ENCODE measurements at places on chromosomes 11 and 22. TPM values are rescaled to one million over a fixed set of nuclear protein-coding genes. Genes with fewer than 3 reads are reported as not detected.

The TMEM121B gene
- total RNA-seq = 1.5 TPM

The BRSK2 gene
- total RNA-seq = not detected

The C11orf21 gene
- total RNA-seq = 0.34 TPM

The SUSD2 gene
- 8.8 TPM for total RNA-seq

The C2CD2L gene
- total RNA-seq = 12.1 TPM

The CRYBB3 gene
- not detected for total RNA-seq

The TUG1 gene
- total RNA-seq = 62.1 TPM

The CARD16 gene
- 12.2 TPM for total RNA-seq

The BID gene
- total RNA-seq = 24.2 TPM

The CALCB gene
- not detected for total RNA-seq

The APOL5 gene
- total RNA-seq = not detected

The SHANK2 gene
- 4.7 TPM for total RNA-seq

The KRTAP5-1 gene
- total RNA-seq = not detected

The RTN4R gene
- total RNA-seq = 18.8 TPM

The GAL3ST1 gene
- not detected for total RNA-seq

The NPTXR gene
- 6.9 TPM for total RNA-seq

The MS4A12 gene
- not detected for total RNA-seq

The OR56B1 gene
- not detected for total RNA-seq

The TMEM218 gene
- total RNA-seq = 19.7 TPM

The APOA5 gene
- total RNA-seq = 0.11 TPM

The NPAS4 gene
- total RNA-seq = not detected

The SCGB1D2 gene
- not detected for total RNA-seq

The SCGB1A1 gene
- total RNA-seq = not detected

The UBQLNL gene
- 1.1 TPM for total RNA-seq

The LARGE1 gene
- 40.3 TPM for total RNA-seq

The CDK2AP2 gene
- total RNA-seq = 91.8 TPM

The SSH3 gene
- 25.0 TPM for total RNA-seq

The NRIP3 gene
- 19.4 TPM for total RNA-seq

The MICALL1 gene
- 14.5 TPM for total RNA-seq

The RAB1B gene
- total RNA-seq = 190 TPM

The SLC35E4 gene
- 3.8 TPM for total RNA-seq

The DBX1 gene
- not detected for total RNA-seq

The DEFB131B gene
- not detected for total RNA-seq

Data from adrenal gland (tissue), 19 donors.